ENCODE measurements at places on chromosomes 6 and 20. TPM values are rescaled to one million over a fixed set of nuclear protein-coding genes. Genes with fewer than 3 reads are reported as not detected.

The SOBP gene
- total RNA-seq = 0.96 TPM

The SMAP1 gene
- total RNA-seq = 23.2 TPM

The DYNLT2 gene
- 2.9 TPM for total RNA-seq

The WFDC12 gene
- total RNA-seq = not detected

The C20orf144 gene
- total RNA-seq = 0.11 TPM

The BCAS1 gene
- 0.56 TPM for total RNA-seq

All from GM12878 (cell line).